ENCODE measurements at places on chromosomes 6 and 20.
A peak's percentile ranks its signal among the peaks of the same experiment; 100 is the strongest.

GRCh38 chr6:133886104-133886775 is 2.7 kb upstream of the TCF21 start:
- DNase-seq: no peak

GRCh38 chr6:89145091-89145955 is 532 bp upstream of the PM20D2 start:
- DNase-seq: peak; percentile 14

- no peak for DNase-seq
Observed at GRCh38 chr6:167932468-167933276, 64.8 kb upstream of the KIF25 start.

DNA sequence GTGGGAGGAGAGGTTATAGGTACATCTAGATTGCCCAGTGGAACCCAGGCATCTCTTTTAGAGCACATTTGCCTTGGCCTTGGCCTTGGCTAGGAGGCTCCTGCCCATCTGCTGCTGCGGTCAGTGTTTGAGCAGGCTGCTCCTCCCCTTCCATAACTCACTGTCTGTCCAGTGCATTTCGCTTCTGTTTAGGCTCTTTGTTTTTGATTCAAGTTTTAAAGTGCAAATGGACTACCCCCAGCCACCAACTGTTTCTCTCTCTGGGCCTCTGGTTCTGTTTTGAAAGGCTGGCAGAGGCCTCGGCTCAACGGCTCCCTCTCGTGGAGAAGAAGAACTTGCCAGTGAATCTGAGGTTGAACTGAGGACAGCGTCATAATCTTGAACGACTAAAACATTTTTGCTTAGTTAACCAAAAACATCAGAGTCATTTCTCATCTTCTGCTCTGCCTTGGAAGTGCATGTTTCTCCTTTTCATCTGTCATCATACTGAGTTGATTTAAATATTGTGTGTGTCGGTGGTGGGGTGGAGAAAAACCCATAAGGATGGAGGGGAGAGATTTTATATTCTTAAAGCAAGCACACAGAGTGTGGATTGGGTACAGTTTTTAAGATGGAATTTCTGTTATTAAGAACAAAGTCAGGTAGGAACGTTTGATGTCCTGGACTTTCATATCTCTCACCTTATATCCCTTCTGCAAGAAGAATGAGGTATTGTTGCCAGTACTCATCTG is 171.4 kb downstream of the DTNBP1 start:
- peak; percentile 60 for DNase-seq

DNA sequence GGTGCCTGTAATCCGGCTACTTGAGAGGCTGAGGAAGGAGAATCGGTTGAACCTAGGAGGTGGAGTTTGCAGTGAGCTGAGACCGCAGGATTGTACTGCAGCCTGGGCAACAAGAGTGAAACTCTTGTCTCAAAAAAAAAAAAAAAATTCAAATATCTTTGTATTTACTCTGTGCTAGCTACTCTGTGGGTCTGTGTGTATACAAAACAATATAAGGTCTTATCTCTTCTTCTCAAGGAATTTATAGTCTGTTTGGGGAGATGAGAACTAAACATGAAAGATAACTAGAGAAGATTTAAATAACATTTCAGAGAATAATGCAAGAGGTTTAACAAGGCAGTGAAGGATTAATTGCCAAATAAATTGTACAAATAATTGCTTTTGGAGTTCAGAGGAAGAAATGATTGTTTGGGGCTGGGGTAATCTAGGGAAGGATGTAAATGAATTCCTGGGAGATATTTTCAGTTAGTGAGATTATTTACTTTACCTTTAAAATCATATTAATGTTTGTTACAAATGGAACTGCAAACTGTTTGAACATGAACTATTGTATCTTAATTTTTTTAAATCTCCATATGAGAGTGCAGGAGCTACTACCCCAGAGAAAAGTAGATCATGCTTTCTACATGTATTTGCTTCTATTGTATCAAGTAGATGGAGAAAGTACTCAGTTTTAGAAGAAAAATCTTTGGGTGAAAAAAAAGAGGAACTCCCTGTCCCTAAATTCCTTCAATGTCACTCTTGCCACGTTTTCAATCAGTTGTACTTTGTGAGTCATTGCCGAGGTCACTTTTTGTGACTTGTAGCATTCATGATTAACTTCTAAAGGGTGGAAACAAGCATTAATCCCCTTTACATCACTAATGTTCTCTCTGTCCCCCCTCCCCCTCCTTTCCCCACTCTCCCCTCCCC is 39.0 kb downstream of the NCOA3 start:
- no peak for DNase-seq

GRCh38 chr6:35727231-35727934 is 9.4 kb upstream of the ARMC12 start:
- no peak for DNase-seq

DNA sequence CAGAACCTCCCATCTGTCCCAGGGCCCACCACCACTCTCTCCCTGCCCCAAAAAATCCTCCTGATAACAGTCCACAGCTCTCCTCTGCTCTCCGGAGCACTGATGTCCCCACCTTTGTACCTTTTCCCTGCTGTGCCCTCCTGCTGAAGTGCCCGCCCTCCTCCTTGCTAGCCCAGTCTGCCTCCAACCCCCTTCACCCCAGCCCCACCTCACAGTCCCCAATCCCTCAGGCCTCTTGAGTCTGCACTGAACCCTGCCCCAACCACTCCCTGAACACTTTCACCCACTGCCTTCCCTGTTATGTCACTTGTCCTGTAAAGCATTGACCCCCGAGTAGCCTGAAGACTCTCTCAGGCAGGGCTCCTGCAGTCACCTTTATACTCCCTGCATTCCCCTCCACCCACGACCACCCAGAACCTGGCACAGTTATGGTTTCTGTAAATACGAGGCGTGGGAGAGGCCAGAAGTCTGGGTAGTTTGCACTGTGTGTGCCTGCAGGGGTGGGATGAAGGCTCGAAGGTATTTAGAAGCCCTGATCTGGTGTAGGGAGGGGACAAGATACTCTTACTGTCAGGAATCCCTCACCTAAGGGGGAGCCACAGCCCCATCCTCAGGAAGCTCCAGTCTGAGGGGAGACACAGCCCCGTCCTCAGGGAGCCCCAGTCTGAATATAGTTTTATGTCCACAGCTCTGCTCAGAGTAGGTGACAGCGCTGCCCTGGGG is 5.4 kb downstream of the GLP1R start:
- DNase-seq: no peak

DNA sequence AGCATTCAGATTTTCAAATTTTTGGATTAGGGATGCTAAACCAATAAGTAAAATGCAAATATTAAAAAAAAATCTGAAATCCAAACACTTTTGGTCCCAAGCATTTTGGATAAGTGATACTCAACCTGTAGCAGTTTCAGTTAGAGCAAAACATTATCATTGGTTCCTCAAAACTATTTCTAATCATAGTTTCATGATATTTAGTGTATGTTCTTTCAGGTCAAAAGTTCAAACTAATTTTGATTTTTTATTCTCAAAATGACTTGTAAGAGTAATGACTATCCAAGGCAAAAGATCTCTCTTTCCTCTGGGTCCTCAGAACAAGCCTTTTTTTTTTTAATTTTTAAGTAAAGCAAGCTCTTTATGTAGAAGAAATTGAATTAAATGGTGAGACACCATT is 64.0 kb upstream of the TFB1M start:
- no peak for DNase-seq
